ENCODE measurements at places on chromosomes 12 and 14. TPM values are rescaled to one million over a fixed set of nuclear protein-coding genes. Genes with fewer than 3 reads are reported as not detected.

Gene SERPINA9
- total RNA-seq: not detected

Gene SLC17A8
- not detected for total RNA-seq

Gene RGS6
- 26.1 TPM for total RNA-seq

Gene CD9
- 51.9 TPM for total RNA-seq

Gene TMEM30B
- 0.27 TPM for total RNA-seq

Gene CD4
- 10.4 TPM for total RNA-seq

Gene LIN7A
- 9.8 TPM for total RNA-seq

Gene EEF1AKMT3
- total RNA-seq: 1.2 TPM

Gene JDP2
- 22.1 TPM for total RNA-seq

Gene TMEM120B
- 9.1 TPM for total RNA-seq

Gene LRRK2
- 7.4 TPM for total RNA-seq

Gene PIWIL1
- not detected for total RNA-seq

Gene B3GNT4
- total RNA-seq: not detected

Gene TMED8
- 4.8 TPM for total RNA-seq

Gene ATL1
- total RNA-seq: 0.89 TPM

Gene TAS2R7
- total RNA-seq: not detected

Gene OR6C2
- not detected for total RNA-seq

Gene CDC42BPB
- 64.6 TPM for total RNA-seq

Gene MEG3
- 24.7 TPM for total RNA-seq

Gene NUAK1
- 33.6 TPM for total RNA-seq

Gene PMCH
- total RNA-seq: not detected

Gene WNT5B
- 3.2 TPM for total RNA-seq

Gene VRTN
- total RNA-seq: not detected

Gene CDH24
- 1.6 TPM for total RNA-seq

Gene GUCY2C
- not detected for total RNA-seq

Gene CAND1
- total RNA-seq: 29.8 TPM
